ENCODE measurements at places on chromosomes 7 and 10.
A peak's percentile ranks its signal among the peaks of the same experiment; 100 is the strongest.

DNA sequence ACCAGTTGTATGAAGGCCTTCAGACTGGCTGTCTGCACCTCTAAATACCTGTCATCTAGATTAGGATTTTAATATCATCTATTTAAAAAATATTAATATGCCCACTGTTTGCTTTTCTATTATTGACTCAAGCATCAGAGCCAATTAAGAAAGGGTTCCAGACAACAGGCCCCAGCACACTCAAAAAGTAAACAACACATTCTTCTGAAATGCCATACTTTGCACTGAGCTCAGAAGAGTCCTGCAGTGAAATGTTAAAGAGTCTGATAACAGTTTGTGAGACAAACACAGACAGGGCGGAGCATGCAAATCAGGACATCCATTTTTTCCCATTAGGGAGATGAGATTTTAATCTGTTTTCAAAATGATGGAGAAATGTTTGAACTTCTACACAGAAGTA is 45.9 kb upstream of the KLF6 start:
- DNase-seq: no peak

DNA sequence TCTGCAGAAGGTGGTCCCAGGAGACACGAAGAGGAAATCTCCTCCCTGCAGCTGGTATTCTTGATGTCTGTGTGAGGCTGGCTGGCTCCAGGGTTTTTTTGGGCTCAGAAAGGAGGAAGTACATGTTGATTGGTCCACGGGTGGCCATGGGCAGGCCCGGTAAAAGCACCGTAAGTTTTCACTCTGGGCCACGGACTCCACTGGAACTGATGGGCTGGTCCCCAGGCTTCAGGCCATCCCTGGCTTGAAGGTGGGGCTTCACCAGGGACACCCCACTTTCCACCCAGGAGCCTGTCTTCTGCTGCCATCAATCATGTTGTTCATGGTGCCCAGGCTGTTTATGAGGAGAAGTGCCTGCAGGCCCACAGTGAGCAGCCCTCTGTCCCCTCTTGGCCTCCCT is 736.8 kb downstream of the PCDH15 start:
- DNase-seq: no peak

DNA sequence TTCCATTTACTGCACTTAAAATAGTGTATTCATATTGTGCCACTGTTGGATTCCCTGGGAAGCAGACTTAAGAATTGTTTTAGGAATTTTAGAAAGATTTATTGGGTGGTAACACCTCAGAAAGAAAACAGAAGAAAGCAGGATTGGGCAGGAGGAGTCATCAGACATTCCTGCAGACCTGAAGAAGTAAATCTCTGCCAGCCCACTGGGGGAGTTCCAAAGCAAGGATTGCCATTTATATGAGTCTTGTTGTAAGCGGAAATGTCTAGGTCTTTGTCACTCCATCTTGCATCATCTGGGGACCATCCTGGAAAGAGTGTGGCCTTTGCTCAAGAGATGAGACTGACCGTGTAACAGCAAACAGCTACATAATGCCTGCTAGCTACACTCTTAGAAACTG is 947.6 kb upstream of the POT1 start:
- no peak for DNase-seq

GRCh38 chr7:152512706-152513105 is 76.9 kb upstream of the KMT2C start:
- DNase-seq: peak; percentile 44

DNA sequence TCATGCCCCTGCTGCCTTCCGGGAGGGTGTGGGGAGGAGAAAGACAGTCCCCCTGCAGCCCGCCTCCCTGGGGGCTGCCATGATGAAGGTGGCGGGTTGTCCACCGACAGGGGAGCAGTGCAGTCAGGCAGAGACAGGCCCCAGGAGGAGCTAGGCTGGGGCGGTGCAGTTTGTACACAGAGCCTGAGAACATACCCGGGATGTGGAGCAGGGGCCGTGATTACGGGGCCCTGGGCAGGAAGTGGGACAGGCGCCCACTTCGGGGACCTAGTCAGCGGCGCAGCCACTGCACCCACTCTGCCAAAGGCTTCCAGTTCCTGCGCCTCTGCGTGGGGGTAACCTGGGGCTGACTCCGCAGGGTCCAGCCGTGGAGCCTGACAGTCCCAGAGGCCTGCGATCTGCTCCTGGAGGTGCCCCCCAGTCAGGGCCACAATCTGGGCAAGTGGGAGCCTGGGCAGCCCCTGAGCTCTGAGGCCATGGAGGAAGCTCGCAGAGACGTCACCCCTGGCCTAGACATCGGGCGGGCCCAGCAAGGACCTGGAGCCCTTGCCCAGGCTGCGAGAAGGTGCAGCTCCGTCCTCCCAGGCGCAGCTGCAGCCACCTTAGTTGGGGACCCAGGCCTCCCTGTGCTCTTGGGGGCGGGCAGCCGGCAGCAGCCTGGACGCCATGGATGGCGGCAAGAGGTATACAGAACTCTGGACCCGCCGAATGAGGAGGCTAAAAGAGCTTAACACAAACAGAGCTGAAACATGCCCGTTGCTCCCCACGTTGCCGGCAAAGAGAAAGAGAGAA is 1356.8 kb downstream of the XPNPEP1 start:
- DNase-seq: no peak

GRCh38 chr7:155973451-155973997 is 161.3 kb upstream of the SHH start:
- no peak for DNase-seq

- no peak for DNase-seq
These were observed 10.7 kb downstream of the MTPN start for GRCh38 chr7:135966341-135967043.
